ENCODE measurements at places on chromosomes 3 and 15. TPM values are rescaled to one million over a fixed set of nuclear protein-coding genes. Genes with fewer than 3 reads are reported as not detected.

DNA sequence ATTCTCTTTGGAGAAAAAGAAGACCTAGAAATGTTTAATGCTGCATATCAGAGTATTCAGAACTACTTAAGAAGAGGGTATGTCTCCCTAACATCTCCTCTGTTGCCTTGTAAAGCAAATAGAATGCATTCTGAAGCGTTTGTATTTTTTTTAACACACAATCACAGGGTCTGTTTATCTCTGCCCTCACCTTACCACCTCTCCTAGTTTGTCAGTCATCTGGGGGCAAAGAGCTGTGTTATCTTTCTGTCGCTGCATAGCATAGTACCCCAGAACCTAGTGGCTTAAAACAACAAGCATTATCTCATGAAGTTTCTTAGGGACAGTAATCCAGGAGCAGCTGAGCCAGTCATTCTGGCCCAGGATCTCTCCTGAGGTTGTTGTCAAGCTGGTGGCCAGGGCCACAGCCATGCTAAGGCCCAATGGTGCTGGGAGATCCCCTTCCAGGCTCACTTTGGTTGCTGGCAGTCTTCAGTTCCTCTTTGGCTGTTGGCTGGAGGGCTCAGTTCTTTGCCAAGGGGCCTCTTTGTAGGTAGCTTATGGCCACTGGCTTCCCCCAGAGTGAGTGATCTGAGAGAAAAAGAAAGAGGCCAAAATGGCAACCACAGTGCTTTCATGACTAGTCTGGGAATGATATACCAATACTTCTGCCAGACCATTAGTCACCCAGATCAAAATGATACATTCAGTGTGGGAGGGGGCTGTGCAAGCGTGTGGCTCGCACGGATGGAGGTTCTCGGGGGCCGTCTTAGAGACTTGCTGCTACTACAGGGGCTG lies 17.8 kb downstream of the EDEM1 start:
- H3K36me3 ChIP-seq = peaks cover 99% of the 10 kb centered on the region
- H3K4me1 ChIP-seq = no peaks in the 10 kb centered on the region
- no peak overlapping the region for H3K27ac ChIP-seq
- H3K4me3 ChIP-seq = no peak overlapping the region
- DNase-seq = no peak

DNA sequence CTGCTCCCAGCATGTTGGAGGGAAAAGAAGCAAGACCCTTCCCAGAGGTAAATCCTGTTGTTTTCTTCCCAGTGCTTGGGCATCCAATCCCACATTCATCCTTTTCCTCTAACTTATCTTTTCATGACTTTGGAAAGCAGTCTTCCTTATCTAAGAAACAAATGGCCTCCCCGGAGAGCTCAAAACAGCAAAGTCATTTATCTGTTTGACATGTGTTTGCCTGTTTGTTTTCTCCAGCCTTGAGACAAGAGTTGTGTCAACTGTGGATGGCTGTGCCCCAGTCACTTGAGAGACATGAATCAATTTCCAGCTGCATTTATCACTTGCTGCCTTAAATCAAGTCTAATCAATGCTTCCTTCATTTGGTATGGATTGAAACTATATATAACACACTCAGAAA lies 103.9 kb downstream of the SHQ1 start:
- peaks cover under 1% of the 10 kb centered on the region for H3K27me3 ChIP-seq
- no peak overlapping the region for H3K4me3 ChIP-seq
- no peaks in the 10 kb centered on the region for H3K36me3 ChIP-seq
- peaks cover 4% of the 10 kb centered on the region for H3K4me1 ChIP-seq

DNA sequence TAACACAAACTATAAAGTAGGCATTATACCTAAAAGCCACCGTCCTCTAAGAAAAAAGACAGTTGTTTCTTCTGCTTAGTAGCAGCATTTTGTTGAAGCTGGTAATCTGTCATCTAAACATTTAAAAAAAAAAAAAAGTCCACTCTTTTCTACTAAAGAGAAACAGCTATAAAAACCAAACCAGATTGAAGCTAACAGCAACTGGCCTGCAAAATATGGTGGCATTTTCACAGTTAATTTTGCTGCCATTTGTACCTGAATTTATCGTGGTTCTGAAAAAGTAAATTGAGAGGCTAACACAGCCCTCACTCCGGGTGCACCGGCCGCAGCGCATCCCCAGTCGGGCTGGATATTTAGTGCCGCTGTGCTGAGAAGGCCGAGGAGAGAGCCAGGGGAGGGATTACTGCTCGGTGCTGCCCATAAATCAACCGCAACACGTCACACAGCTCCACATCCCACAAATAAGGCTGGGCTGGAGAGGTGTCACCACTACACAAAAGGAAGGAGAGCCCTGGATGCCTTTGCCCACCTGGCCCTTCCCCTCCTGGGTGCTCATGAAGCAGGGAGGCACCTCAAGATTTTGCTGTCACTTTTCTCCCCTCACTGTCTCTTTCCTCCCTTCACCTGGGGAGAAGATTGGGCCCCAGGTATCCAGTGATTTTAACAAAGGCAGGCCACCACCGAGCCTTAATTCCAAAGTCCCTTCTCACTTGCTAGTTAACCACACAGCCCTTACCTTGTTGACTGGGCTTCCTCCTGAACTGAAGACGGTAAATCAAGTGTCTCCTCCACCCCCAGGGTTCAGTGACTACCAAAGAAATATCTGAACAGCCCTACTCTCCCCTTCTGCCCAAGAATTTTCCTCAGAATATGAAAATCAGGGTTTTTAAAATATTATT lies 44.4 kb downstream of the MECOM start:
- no peaks in the 10 kb centered on the region for H3K27me3 ChIP-seq
- peaks cover 25% of the 10 kb centered on the region for H3K4me1 ChIP-seq
- DNase-seq = no peak
- H3K27ac ChIP-seq = peak overlapping the region; percentile 72
- no peak overlapping the region for H3K4me3 ChIP-seq
- H3K36me3 ChIP-seq = no peaks in the 10 kb centered on the region

DNA sequence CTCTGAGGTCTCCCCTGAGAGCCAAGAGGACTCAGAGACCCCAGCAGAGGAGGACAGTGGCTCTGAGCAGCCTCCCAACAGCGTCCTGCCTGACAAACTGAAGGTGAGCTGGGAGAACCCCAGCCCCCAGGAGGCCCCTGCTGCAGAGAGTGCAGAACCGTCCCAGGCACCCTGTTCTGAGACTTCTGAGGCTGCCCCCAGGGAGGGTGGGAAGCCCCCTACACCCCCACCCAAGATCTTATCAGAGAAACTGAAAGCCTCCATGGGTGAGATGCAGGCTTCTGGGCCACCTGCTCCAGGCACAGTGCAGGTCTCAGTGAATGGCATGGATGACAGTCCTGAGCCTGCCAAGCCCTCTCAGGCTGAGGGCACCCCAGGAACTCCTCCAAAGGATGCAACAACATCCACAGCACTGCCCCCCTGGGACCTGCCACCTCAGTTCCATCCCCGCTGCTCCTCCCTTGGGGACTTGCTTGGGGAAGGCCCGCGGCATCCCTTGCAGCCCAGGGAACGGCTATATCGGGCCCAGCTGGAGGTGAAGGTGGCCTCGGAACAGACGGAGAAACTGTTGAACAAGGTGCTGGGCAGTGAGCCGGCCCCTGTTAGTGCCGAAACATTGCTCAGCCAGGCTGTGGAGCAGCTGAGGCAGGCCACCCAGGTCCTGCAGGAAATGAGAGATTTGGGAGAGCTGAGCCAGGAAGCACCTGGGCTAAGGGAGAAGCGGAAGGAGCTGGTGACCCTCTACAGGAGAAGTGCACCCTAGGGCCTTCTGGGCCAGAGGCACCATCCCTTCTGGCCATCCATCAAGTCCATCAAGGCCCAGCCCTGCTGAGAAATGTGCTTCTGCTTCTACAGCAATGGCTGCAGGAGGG lies 23.6 kb downstream of the PLEKHO2 start:
- no peaks in the 10 kb centered on the region for H3K27me3 ChIP-seq
- no peak for DNase-seq
- H3K4me3 ChIP-seq = no peak overlapping the region
- peaks cover 36% of the 10 kb centered on the region for H3K4me1 ChIP-seq
- peaks cover 46% of the 10 kb centered on the region for H3K36me3 ChIP-seq

DNA sequence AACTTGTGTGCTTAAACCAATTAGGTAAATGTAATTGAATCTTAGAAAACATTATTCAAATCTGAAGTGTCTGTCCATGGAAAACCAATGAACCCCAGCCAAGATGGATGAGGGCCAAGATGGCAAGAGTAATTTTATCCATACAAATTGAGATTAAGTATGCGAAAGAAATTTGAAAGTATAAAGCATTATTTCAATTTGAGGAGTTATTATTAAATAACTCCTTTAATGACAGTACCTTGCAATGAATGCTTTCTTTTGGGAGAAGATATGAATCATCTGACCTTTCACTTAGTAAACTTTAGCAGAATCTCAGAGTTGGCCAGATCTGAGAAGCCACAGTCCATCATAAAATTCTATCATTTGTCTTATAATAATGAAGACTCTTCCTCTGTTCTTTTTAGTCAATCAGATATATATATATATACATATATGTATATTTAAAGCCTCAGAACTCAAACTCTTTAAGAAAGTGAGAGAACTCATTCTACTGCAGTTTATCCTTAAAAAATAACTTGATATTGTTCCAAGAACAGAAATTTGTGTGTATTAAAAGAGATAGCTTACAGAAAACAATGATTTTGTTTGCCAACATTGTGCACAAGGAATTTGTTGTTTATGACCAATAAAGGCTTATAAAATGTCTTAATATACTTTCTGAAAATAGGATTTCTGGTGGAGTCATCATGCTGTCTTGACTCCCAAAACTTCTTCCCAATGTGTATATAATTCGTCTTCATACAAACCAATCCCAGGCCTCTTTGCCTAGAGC lies 434.8 kb upstream of the THBS1 start:
- DNase-seq = no peak
- no peaks in the 10 kb centered on the region for H3K27me3 ChIP-seq
- no peak overlapping the region for H3K4me3 ChIP-seq
- no peaks in the 10 kb centered on the region for H3K36me3 ChIP-seq
- H3K4me1 ChIP-seq = no peaks in the 10 kb centered on the region

DNA sequence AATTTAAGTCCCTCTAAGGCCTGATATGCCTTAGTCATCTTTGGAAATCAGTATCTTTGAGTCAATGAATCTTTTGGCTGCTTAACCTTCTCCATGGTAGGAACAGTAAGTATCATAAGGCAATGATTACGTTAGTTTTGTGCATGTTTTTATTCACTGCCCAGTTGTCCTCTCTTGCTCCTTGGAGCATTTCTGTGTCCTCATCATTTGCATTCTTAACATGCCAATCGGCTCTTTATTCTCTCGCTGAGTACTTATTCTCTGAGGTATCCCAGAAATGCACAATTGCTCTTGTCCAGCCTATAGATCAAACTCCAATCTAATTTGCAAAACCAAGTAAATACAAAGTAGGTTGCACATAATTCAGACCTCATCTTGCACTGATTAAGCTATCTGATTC lies 405.0 kb upstream of the IL12A start:
- H3K4me1 ChIP-seq = no peaks in the 10 kb centered on the region
- H3K36me3 ChIP-seq = no peaks in the 10 kb centered on the region
- no peaks in the 10 kb centered on the region for H3K27me3 ChIP-seq
- H3K4me3 ChIP-seq = no peak overlapping the region

DNA sequence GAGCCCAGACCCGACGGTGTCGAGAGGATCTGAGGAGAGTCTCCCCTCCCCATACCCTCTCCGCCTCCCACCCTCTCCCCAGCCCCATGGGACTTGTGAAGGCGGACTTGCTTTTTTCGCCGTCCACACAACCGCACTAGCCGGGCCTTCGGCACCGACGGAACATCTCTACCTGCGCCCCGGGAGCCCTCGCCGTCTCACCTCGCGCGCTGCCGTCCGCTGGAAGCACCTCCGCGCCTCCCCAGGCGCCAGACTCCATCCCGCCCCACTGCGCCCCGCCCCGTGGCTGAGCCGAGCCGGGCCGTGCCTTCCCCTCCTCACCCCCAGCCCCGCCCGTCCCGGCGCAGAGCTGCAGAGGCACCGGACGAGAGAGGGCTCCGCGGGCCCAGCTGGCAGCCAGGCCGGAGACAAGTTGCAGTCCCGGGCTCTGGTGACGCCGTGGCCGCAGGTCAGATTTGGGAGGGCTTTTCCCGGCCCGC lies at the start of the genes DUOX1 and DUOXA1:
TSS of gene DUOX1 (plus strand) at position 344 of the 479 bp plus-strand sequence. CDS start 1,973 bp downstream, outside the sequence.
TSS of gene DUOXA1 (minus strand) at position 229 of the 479 bp plus-strand sequence. CDS start 6,865 bp downstream, outside the sequence.
- H3K4me3 ChIP-seq = peak within 1 kb of the TSS; percentile 63
- no peak within 1 kb of the TSS for H3K27ac ChIP-seq

- no peak overlapping the region for H3K27ac ChIP-seq
- no peaks in the 10 kb centered on the region for H3K4me1 ChIP-seq
- H3K4me3 ChIP-seq = no peak overlapping the region
- H3K36me3 ChIP-seq = no peaks in the 10 kb centered on the region
Measured at GRCh38 chr3:151012753-151013152, 40.2 kb upstream of the CLRN1 start.

GRCh38 chr3:133986311-133986710 lies 43.4 kb downstream of the SLCO2A1 start:
- peaks cover 27% of the 10 kb centered on the region for H3K4me1 ChIP-seq
- H3K36me3 ChIP-seq = no peaks in the 10 kb centered on the region
- peak overlapping the region; percentile 24 for H3K27ac ChIP-seq
- no peak overlapping the region for H3K4me3 ChIP-seq
- DNase-seq = no peak

DNA sequence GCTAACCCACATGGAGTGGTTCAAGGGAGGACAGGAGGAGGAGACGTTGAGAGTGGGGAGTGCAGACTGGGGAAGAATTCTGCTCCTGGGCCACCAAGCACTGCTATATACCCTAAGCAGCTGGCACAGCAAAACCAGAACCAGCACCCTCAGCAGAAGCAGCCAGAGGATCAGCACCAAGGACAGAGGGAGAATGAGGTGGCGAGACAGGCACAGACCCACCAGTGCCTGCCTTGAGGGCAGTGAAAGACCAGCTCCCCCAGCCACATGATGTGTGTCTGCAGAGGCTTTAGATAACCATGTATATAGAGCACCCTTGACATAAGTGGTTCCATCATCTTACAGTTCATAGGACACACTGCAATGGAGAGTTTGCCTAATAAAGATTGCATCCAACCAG lies 319.0 kb downstream of the GABRB3 start:
- no peak overlapping the region for H3K4me3 ChIP-seq
- no peaks in the 10 kb centered on the region for H3K27me3 ChIP-seq
- H3K36me3 ChIP-seq = no peaks in the 10 kb centered on the region
- no peak overlapping the region for H3K27ac ChIP-seq
- no peak for DNase-seq

DNA sequence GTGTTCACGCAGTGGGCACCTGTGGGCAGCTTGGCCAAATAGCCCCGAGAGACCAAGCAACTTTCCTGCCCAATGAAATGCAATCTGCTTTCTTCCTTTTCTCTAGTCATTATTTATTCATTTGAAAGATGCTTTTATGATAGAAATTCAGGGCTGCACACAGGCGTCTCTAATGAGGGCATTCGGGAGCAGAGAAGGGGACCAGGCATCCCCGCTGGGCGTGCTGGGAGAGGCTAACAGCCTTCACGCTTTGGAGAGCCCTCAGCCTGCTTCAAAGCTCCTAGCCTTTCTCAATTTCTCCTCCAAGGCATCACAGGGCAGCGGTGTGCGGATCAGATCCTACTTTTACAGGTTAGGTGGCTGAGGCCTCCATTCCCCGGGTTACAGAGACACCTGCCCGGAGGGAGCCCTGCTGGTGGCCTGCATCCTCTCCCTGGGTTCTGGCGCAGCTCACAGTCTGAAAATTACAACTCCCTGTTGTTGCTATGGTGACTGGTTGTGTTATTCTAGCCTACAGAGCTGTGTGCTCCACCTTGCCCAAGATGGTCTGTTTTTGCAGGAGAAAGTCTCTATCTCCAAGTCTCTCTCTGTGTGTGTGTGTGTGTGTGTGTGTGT lies 21.8 kb upstream of the KLF13 start:
- H3K36me3 ChIP-seq = no peaks in the 10 kb centered on the region

The ZNF654 gene
- 9.9 TPM for total RNA-seq

The OSBPL10 gene
- total RNA-seq = 6.4 TPM

The SYNPR gene
- total RNA-seq = 0.93 TPM

The VWA5B2 gene
- not detected for total RNA-seq

The GOLGA6L4 gene
- 1.1 TPM for total RNA-seq

The TASOR gene
- 25.8 TPM for total RNA-seq

The SLC2A2 gene
- total RNA-seq = not detected
